ENCODE measurements at places on chromosomes 1 and 21. TPM values are rescaled to one million over a fixed set of nuclear protein-coding genes. Genes with fewer than 3 reads are reported as not detected.

DNA sequence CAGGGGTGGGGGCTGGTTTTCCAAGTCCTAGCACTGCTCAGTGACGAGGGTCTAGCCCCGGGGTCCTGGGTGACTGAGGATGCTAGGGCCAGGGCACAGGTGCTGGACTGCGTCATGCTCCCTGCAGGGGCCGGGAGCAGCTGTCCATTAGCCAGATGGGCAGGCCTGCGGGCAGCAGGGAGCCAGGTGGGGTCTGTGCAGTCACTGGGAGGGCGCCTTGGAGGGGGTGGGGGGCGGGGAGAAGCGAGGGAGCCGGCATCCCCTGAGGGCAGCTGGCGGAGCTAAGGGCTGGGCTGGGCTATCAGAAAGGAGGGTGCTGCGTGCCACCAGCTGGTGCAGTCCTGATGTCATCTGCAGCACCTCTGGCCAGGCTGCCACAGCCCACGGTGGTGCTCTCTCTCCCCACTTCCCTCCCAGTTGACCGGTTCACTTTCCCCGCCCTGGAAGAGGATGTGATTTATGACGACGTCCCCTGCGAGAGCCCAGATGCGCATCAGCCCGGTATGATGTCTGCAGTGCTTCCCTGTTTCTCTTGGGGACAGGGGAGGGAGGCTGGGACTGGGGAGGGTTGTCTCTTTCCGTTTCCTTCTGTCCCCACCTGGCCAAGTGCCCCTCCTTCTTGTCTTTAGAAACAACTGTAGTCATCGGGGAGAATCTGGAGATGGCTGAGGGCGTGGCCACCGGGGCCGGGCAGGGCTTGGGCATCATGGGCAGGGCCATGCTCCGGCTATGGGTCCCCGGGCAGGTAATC lies 63.8 kb downstream of the ARHGEF10L start:
- DNase-seq: no peak

DNA sequence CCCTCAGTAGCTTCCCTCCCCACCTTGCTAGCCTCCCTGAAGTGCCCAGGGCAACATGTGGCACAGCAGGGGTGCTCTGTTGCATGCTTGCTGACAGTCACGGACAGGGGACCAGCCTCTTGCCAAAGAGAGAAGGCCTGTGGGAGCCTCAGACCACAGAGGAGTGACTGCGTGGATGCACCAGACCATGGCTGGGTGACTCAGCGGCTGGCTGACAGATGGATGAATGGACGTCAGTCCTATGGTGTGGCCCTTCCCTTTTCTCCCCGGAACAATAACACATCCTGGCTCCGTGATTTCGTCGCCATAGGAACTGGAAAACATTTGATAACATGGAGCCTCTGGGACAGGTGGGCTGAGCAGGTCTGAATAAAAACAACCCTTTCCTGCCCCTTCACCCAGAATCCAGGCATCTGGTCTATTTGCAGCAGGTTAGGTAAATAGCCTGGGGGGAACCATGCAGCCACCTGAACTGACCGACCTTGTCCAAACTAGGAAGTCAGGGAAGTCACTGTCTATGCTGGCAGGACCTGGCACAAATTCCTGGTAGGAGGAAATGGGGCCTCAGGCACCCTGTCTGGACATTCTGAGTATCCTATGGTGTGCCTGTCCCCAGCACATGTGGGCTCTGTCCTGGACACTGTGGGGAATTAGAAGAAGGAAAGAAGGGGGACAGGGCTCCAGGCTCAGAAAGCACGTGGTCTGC lies 53.3 kb downstream of the NENF start:
- DNase-seq: no peak

GRCh38 chr1:109354929-109355328 lies 42.8 kb downstream of the SORT1 start:
- DNase-seq: no peak

The COL6A2 gene
- 301 TPM for polyA plus RNA-seq
